ENCODE measurements at places on chromosomes 1 and 21.

- peak; percentile 71 for DNase-seq
These were observed 18.2 kb downstream of the PHLDA3 start for GRCh38 chr1:201450721-201451291.

DNA sequence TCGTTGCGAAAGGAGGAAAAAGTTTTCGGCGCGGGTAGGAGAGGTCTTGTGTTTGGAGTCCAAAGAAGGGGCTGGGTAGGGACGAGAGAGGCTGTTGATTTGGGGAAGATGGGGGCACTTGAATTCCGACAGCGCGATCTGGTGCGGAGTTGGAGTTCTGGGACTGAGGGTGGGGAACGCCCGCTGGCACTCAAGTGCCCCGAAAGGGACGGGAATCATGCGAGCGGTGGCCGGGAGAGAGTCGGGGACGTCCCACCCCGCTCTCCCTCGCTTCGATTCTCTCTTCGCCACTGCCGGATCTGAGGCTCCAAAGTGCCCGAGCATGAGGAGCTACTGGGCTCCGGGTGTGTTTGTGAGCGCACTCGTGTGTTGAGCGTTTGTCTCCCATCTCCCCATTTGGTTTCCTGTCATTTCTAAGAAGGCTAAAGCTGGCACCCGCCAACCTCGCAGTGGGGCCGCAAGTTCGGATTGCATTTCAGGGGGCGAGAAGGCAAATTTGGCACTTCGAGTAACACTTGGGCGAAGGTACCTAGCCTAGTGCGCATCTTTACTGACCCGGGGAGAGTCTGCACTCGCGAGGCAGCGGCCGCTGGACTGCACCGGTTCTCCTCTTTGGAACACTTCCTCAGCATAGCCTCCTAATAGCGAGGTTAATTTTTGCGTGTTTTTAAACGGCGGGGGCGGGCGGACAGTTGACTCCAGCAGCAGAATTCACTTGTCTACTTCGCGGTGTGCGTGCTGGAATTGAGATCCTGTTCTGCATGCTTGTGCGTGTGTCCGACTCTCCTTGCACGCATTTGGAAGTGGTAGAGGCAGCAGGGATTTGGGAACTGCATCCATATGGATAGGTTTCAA lies 1.2 kb downstream of the CHRM3 start:
- DNase-seq = no peak

DNA sequence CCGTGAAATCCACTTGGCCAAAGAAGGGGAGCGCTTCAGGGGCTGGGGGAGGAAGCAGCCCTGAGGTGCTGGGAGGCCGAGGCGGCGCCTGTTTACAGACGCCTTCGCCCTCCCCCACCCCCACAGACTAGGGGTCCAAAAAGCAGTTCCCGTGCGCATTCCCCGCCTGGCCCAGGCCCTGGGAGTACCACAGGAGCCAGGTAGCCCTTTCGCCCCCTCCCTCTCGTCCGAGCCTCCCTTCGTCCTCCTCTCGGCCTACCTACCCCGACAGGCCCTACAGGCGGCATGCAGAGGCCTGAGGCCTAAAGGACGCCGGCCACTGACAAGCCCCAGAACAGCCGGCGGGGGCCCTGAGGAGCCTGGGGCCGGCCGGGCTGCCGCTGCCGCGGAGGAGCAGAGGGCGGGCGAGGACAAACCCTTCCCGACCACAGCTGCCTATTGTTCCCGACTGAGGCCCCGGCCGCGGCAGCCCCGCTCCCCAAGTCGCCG lies 522 bp downstream of the RC3H1 start:
- no peak for DNase-seq

DNA sequence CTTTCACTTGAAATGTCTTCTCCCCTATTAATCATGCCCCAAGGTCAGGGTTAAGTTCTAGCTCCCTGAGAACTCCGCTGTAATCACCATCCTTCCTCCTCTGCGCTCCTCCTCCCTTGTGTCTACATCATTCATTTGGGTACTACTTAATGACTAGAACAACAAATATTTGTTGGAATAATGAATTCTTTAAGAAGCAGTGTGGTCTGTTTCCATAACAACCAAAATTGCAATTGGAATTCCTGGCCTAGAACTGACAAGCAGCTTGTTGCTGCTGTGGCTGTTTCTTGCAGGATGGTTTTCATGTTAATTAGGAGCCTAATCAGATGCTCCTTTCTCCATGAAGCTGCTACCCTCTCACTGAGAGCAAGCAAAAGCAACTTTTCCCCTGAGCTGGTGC lies 192.5 kb downstream of the ZZZ3 start:
- DNase-seq = no peak

DNA sequence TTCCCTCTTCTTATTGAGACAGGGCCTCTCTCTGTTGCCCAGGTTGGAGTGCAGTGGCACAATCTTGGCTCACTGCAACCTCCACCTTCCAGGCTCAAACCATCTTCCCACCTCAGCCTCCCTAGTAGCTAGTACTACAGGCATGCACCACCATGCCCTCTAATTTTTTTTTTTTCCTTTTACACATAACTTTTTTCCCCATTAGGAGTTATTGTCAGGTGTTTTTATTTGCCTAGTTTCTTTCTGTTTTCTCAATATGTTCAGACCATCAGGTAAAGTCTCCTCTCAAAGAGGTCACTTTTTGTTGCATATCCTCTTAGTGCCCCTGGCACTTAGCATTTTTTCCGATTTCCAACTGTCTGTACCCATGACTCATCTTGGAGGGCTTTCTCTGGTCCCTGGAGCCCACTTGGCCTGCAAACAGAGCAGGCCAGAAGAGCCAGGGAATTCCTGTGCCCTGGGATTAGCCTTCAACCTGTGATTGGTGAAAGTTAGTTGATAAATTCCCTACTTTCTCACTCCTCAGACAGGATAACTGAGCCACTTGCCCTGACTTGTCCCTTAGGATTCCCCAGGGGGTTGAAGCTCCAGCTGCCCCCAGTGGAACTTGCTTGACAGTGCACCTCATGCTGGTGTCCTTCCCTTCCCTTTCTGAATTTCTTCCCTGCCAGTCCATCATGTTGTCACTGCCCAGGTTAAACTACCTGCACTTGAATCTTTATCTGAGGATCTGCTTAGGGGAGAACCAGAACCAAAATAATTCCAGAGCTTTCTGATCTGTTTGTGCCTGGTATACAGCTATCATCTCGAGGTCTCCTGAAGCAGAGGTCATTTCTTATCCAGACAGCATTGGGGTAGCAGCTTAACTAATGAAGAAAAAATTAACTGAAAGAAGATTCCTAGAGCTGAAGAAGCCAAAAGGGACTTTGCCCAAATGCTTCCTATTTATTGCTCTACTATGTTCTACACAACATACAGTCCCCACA lies 2.4 kb downstream of the NTPCR start:
- DNase-seq = no peak

DNA sequence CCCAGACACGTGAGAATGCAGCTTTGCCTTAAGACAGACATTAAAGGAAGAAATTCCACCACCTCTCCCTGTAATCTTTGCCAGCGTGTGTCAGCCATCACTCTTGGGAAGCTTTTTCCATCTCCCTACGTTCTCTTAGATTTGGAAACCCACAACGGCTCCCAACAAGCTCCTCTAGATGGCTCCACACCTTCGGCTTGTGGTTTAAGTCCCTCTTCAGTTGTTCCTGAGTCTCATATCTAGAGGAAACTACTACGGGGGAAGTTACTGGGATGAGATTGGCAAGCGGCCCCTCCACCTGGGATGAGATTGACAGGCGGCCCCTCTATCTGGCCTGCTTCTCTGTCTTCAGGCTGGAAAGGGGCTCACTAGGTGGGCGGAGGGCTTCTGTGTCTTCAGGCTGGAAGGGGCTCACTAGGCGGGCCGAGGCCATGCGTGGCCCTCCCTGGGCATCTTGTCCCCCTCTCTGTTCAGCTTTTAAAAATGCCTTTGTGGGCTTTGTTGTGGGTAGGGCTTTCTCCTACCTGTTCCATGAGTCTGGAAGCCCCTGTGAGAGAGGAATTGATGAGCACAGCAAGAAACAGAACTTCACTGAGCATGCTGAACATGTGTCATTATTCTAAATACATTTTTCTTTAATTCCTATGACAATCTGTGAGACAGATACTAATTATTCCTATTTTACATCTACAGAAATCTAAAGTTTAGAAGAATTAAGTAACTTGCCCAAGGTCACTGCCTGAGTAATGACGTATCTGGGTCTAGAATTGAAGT lies 670.5 kb downstream of the KIF26B start:
- peak; percentile 10 for DNase-seq

- DNase-seq = peak; percentile 7
These were observed 7.8 kb downstream of the PTTG1IP start for GRCh38 chr21:44865561-44866280.

DNA sequence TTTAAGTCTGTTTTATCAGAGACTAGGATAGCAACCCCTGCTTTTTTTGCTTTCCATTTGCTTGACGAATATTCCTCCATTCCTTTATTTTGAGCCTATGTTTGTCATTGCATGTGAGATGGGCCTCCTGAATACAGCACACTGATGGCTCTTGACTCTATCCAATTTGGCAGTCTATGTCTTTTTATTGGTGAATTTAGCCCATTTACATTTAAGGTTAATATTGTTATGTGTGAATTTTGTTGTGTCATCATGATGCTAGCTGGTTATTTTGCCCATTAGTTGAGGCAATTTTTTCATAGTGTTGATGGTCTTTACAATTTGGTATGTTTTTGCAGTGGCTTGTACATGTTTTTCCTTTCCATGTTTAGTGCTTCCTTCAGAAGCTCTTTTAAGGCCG lies 50.7 kb upstream of the PDE4B start:
- DNase-seq = no peak

- DNase-seq = no peak
These were observed 93.5 kb downstream of the PRKAB2 start for GRCh38 chr1:147078606-147079399.

DNA sequence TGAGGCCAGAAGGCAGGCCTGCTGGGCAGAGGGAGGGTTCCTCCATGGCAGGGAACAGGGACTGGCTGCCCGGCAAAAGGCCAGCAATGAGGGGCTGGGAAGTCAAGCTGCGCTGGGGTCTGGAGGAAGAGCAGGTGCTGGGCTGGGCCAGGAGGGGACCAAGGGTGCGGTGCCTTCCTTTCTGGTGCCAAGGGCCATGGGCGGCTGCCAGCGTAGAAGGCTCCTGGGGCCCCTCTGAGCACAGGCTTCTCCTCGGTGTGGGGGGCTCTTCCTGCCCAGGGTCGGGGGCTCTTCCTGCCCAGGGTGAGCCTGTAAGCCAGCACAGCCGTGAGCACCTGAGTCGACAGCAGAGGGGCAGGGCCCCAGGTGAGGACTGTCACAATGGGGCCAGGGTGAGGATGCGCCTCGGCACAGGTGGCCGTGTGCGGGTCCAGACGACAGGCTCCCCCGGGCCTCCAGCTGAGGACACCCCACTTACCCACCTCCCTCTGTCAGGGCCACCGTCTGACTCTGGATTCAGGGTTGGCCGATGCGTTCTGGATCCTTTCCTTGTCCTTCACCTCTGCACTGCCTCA lies 10.7 kb upstream of the DNMT3L start:
- no peak for DNase-seq

DNA sequence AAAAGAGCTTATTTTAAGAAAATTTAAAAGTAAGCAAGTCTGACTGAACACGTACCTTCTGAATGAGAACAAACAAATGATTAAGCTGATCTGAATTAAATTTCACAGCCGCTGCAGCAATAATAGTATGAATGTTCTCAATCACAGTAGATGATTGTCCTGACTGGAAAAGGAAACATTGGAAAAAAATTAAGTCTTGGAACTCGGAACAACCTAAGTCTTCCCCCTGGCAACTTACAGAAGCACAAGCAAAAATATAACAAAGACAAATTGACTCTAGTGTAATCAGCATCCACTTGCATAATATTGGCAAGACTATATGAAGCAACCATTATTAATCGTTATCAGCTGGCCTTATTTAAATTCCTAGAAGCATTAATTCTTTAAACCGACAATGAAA lies 60.5 kb downstream of the USP24 start:
- no peak for DNase-seq

DNA sequence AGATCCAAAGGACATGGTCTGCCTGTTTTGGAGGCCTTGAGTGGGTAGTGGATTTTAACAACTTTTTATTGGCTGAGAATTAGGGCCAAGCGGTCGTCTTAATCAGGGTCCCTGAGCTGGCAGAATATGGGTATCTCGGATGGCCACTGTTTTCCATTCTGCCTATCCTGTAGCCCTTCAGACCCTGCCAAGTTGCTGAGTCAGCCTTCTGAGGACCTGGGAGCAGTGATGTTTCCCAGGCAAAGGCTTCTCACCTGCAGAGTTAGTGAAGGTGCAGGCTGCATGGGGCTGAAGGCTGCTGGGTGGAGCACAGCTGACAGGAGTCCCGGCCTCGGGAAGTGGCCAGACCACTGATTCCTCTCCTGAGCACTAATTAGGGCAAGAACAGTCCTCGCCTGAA lies 11.4 kb downstream of the RASSF5 start:
- DNase-seq = no peak

- DNase-seq = no peak
These were observed 120.6 kb downstream of the LYPLAL1 start for GRCh38 chr1:219294251-219294650.

DNA sequence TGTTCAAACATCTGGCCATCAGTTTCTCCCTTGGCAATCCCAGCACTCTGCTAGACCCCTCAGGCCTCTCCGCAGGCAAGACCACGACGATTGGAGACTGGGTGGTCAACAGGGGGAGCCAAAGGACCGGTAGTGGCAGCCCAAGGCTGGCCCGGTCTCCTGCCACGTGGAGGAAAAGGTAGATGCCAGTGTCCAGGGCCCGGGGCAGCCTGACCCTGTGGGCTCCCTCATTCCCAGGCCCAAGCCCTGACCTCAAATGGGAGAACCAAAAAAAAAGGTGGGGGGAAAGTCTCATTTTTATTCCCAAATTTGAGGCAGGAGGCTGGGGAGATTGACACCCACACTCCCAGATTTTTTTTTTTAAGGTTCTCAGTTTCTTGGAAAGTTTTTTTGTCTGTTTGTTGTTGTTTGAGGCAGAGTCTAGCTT lies 24.8 kb downstream of the S100A6 start:
- peak; percentile 85 for DNase-seq

DNA sequence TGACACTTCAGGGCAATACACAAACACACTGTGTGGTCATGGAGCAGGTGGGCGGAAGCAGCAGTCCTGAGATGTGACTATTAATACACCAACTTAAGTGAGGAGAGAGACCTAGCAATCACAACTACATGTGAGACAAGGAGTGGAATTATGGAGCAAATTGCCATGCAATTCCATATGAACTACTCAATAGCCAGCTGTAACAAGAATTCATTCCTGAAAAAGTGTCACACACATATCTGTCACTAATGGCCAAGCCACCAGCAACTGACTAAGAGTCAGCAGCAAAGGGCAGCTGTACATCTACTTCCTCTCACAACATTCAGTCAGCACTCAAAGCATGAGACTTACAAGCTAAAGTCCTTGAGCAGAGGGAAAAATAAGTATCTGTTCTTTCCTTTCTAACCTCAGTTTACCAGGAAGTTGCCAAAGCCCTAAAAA lies 46.2 kb downstream of the GPR3 start:
- DNase-seq = no peak
